ENCODE measurements at places on chromosomes 3 and 15.

GRCh38 chr3:10547841-10548783 is 42.7 kb upstream of the ATP2B2 start:
- DNase-seq, result no peak

GRCh38 chr15:82530006-82530405 is 10.3 kb downstream of the RPS17 start:
- DNase-seq, result no peak

DNA sequence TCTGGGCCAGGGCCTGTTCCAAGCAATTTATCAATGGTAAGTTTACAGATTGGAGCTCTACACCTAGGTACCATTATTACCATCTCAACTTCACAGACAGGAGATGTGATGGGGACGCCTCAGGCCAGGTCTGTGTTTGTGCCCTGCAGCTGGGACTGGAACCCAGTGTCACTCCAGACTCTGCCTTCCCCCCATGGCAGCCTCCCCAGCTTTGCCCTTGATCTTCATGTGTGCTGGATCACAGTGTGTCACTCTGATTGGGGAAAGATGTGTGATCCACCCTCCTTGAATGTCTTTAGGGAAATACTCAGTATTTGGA is 59.6 kb downstream of the MGLL start:
- DNase-seq, result no peak

DNA sequence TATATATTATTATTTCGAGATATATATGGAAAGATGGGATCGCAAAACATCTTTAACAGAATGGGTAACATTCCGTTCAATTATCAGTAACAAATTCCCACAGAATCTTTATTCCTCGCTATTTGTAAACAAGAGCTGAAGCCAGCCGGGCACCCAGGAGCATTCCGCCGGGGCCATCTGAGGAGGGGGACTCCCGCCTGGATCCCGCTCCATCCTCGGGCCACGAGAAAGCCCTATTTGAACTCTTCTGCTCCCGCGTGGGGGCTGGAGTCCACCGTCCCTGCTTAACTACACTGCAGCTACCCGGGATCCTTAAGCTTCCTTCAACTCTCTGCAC is 687 bp downstream of the GPR176 start:
- DNase-seq, result no peak

DNA sequence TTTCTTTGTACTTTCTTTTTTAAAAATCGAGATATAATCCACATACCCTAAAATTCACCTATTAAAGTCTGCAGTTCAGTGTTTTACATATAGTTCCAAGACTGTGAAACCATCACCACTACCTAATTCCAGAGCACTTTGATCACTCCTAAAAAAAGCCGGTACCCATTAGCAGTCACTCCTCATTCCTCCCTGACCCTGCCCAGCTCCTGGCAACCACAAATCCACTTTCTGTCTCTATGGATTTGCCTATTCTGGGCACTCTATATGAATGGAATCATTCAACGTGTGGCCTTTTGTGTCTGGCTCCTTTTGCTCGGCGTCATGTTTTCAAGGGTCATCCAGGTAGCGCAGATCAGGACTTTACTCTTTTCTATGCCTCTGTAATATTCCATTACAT is 17.3 kb downstream of the TRPM1 start:
- DNase-seq, result no peak

DNA sequence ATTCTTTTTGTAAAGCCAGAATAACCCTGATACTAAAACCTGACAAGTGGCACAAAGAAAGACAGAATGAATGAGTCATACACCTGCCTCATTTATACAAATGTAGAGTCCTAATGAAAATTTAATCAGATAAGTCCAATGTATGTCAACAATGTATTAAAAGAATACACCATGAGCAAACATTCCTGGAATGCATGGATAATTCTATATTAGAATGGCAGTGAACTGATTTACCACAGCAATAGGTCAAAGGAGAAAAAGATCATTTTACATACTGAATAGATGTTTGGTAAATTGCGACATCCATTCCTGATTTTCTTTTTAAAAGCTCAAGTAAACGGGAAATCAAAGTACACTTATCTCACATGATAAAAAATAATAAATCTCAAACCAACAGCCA is 11.2 kb upstream of the LOXL1 start:
- DNase-seq, result no peak

- DNase-seq, result no peak
These were observed 19.0 kb upstream of the NR1I2 start for GRCh38 chr3:119762876-119763275.

GRCh38 chr3:50978991-50979667 is 304.4 kb downstream of the DOCK3 start:
- DNase-seq, result no peak

DNA sequence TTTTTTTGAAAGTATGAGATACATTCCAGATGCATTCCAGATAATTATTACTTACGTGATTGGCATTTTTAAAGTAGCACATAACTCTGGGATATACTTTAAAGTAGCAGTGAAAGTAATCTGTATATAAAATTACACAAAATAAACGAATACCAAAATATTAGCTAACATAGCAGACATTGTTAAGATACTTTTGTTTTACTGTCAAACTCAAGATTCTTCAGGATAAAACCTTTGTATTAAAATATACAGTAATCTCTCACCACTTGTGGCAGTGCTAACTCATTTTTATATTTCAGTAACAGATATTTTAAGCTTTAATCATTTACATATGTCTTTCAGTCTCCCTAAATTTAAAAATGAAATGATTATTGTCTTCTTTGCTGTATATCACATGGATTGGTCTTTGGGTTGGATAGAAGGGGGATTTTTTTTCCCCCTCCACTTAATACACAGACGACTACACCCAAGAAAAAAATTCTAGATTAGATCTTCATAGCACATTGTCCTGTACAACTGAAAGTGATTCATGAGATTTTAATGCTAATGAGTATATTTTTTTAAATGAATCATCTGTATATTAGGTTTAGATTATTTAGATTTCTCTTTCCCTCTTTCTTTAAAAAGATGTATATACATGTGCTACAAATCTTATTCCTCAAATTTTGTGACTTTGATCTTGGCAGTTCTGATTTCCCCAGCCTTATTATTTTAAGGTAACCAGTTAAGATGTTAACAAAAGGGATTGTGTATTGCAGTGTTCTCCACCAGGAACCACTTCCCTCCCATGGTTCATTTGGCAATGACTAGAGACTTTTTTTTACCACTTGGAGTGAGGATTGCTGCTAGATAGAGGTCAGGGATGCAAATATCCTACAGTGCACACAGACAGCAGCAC is 24.5 kb upstream of the EBLN2 start:
- no peak for DNase-seq
